ENCODE measurements at places on chromosomes 5 and 9.

DNA sequence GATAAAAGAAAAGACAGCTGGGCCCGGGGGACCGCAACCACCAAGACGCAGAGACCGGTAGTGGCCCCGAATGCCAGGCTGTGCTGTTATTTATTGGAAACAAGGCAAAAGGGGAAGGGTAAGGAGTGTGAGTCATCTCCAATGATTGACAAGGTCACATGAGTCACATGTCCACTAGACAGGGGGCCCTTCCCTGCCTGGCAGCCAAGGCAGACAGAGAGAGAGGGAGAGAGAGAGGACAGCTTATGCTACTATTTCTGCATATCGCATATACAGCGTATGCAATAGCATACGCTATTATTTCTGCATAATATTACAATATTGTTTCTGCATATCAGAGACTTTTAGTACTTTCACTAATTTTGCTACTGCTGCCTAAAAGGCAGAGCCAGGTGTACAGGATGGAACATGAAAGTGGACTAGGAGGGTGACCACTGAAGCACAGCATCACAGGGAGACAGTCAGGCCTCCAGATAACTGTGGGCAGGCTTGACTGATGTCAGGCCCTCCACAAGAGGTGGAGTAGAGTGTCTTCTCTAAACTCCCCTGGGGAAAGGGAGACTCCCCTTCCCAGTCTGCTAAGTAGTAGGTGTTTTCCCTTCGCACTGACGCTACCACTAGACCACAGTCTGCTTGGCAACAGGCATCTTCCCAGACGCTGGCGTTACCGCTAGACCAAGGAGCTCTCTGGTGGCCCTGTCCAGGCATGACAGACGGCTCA lies 50.3 kb downstream of the RFX3 start:
- no peak for DNase-seq

DNA sequence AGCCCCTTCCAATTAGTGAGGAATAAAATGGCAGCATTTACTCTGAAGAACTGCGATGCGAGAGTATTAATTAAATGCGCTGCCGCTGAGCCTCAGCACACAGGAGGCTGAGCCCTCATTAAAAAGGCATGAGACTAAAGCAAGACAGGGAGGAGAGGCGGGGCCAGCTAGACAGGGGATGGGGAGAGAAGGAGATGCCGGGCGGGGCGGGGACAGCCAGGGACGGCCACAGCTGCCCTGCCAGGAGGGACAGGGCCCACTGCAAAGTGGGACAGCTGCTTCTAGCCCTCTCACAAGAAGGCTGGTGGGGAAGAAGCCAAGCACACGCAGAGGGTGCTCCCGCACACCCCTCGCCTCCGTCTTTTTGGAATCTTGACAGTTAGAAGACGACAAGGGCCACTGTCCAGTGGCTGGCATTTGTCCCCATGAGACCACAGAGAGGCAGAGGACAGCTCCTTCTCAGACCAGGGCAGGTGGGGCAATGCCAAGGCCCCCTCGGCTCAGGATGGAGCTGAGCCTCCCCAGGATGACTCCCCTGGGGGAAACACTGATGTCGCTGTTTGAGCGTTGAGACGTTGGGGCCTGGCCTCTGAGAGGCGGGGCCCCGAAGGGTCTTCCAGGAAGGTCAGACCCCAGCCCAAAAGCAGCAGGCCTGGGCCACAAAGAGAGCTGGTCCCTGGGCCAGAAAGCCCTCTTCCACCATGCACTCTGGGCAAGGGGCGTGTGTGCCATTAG lies 26.9 kb downstream of the ADAMTS2 start:
- DNase-seq = no peak

GRCh38 chr5:61837788-61838187 lies 468.2 kb upstream of the KIF2A start:
- no peak for DNase-seq

DNA sequence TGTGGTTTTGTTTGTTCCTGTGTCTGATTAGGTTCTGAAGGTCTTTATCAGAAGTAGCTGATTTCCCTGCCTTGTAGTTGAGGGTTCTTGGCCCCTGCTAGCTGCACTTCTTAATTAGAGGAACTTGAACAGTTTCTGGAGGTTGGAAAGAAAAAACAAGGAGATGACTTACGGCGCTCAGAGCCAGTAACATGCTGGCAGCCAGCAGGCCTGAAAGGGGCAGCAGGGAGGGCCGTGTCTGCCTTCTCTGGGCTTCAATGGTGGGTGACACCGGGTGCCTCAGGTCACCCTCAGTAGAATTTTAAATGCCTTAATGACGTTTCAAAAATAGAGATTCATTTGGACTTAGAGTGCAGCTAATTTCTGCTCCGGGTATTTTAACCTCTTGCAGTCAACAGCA lies 15.8 kb downstream of the UBE2QL1 start:
- DNase-seq = no peak

DNA sequence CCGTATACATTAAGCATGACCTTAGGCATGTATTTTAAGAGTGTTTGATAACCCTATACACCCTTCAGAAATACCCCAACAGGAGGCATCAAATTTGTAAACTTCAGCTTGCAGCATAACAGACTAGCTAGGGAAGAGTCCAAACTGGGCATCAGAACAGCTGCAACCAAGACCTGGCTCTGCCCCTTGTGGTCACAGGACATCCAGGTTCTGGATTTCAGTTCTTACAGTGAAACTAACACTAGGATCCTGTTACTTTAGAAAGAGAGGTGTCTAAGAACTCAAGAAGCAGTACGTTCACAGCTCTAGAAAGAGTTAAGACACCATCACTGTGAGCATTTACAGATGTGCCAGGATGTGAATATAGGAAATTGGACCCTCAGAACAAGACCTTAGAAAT lies 229.8 kb downstream of the BNC2 start:
- DNase-seq = no peak

- DNase-seq = no peak
Measured at GRCh38 chr5:139949710-139950109, 93.4 kb downstream of the NRG2 start.

GRCh38 chr9:132559711-132560110 lies 22.7 kb upstream of the BARHL1 start:
- no peak for DNase-seq

DNA sequence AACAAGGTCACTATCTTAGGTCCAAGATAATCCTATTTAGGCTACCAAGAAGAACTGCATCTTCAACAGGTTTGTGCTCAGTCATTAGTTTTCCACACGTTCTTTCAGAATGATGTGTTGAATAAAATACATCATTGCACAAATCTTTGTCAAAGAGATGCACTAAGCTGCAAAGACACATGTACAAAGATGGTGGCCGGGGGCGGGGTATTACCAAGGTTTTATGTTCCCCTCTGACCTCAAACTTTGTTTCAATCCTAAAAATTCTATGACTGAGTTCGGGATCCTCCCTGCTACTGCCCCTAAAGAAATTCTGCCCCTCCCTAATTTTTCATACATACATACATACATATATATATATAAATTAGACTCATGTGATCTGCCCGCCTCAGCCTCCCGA lies 14.2 kb downstream of the HSPA9 start:
- DNase-seq = no peak
